ENCODE measurements at places on chromosomes 11 and 22.

DNA sequence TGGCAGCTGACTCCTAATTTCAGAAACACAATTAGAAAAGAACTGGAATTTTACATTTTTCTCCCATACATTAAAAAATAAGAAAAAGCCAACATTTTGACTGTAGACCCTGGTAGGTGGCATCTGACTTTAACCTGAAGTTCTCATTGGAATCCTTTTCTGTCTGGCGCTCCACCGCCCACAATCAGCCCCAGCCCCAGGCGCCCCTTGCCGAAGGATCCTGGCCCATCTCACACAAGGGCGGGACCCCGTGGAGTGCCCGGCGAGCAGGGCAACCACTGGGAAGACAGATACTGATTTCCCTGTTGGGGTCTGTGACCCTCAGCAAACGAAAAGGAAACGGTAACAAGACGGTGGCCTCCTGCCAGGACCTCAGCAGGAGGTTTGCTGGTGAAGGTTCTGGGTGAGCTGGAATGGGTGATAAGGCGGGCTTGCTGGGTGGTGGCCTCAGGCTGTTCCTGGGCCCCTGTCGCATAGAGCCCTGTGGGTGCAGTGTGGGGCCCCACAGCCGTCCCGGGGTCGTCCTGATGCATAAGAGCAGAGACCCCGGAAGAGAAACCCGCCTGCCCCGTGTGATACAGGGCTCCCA, 15.7 kb downstream of the TSPO start:
- no peak for DNase-seq

GRCh38 chr11:57095896-57096295, 85.9 kb upstream of the LRRC55 start:
- DNase-seq = no peak

DNA sequence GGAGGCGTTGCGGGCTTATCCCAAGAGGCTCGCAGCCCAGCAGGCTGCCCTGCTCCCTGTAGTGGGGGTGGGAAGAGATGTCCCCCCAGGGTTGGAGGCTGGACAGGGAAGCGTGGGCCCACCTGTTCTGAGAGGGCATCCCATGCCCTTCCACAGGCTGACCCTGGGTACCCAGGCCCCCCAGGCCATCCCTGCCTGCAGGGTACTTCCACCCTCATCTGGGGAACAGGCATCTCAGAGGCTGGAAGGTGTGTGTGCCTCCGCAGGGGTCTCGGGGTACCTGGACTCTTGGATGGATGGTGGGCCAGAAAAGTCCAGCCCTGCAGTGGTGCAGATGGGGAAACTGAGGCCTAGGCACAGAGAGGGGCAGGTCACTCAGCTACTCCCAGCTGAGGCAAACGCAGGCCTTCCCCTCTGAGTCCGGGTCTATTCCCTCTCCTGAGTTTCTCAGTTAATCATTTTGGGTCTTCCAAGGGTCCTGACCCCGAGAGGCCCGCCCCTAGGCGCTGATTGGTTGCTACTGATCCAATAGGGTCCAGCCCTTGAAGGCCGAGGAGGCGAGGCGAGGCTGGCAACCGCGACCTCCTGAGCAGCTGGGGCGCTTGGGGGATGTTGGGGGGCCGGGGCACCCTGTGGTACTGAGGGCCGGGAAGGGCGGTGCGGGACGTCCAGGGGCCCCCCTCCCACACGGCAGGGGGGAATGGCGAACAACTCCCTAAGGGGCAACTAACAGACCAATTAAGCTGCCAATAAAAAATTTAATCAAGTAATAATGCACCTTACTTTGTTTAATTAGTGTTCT, 23.8 kb downstream of the FLRT1 start:
- DNase-seq = no peak

- no peak for DNase-seq
These were observed 102.7 kb downstream of the COMMD9 start for GRCh38 chr11:36186340-36187175.

DNA sequence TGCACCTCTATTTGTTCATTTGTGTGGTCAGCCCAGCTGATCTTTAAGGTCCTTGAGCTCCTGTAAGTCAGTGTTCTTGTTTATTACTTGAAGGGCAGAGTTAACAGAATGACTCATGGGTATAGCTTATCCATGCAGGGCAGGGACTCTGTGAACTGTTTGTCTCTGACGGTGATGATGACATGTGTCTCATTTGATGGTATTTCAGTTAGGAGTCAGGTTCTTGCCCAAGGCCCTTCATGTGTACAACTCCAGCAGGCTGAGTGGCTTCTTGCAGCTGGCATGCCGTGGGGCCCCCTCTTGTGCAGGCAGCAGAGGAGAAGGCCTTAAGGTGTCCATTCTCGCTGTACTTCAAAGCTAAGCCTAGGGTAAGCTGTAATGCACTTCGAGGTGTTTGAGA, 165.1 kb downstream of the DBX1 start:
- no peak for DNase-seq

DNA sequence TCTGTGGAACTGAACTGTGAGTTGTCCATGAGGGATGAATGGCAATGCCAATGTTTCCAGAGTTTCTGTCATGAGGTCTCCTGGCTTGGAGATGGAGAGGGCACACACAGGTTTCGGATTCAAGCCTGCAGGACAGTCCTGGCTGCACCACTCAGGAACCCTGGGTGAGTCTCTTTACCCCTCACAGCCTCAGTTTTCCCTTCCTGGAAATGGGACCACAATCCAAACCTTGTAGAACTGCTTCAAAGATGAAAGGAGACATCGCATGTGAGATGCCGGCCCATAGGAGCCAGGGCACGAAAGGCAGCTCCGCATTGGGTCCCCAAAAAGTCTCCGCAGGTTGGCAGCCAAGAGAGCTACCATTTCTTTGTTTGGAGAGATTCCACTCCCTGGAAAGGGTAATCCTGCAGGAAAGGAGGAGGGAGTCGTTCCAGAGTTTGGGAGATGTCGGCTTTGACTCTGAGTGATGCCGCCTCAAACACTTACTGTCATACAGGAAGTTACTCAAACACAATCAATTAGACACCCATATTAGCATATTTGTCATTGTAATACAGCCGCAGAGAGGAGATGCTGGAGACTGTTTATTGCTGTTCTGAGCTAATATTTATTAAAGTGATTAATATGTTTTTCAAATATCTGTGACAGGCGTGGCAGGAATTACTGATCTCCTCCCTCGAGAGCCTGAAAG, 318.3 kb downstream of the MN1 start:
- DNase-seq = no peak

DNA sequence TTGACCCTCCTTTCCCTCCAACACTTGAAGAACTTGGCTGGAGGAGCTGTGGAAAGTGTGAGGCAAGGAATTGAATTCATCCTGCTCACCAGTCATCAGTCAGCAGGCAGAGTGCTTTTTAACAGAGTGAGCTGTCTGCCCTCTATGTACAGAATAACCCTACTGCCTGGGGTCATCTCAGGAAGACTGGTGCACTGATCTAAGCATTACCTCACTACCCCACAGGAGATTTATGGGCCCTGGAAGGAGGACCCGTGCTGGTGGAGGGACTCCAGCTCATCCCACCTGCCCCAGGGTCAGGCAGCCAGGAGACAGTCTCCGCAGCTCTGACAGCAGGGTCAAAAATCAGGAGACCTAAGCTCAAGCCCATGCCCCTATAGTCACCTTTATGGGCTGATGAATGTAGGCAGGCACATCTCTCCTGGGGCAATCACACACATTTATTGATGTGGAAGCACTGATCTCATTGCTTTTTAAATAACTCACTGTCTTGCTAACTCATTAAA, 270.8 kb upstream of the SESN3 start:
- DNase-seq = no peak

- no peak for DNase-seq
These were observed 11.2 kb upstream of the IL18BP start for GRCh38 chr11:71987521-71987920.

DNA sequence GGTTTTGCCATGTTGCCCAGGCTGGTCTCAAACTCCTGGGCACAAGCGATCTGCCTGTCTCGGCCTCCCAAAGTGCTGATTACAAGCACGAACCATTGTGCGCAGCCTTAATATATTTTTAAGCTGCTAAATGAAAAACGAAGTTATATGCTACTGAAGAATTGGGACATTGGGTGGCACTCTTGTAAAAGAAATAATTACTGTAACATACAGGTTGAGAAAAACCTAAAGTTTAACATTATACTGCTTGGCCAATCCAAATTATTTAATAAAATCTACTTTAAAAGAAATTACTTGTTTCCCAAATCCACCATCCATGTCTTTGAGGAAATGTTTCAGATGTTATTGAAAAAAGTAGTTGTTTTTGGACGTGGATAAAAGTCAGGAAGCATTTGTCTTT, 37.9 kb upstream of the ARHGAP32 start:
- no peak for DNase-seq

- DNase-seq = no peak
These were observed 4.3 kb downstream of the POLR3H start for GRCh38 chr22:41540006-41540315.

DNA sequence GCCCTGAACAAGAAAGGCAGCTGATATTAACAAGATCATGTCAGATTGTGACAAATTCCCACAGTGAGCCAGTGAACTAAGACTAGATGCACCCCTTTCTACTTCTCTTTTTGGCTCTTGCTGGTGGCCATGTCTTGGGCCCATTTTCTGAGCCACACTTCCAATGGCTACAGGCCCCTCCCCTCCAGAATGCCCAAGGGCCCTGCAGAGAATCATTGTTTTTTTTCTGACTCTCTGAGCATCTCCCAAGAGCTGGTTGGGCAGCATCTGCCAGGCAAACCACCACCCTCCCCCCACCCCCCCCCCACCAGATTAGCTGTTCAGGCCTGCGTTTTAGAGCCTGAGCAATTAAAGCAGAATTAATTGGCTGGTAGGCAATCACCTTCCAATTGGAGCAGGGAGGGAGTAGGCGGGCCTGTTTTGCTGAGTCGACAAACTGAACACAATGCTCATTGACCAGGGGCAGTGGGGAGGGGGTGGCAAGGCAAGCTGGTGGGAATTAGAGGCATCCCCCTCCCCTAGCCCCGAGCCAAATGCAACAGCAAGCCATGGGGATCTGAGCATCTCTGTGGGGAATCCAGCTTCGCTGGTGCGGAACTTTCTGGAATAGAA, 541.4 kb downstream of the MN1 start:
- DNase-seq = no peak

DNA sequence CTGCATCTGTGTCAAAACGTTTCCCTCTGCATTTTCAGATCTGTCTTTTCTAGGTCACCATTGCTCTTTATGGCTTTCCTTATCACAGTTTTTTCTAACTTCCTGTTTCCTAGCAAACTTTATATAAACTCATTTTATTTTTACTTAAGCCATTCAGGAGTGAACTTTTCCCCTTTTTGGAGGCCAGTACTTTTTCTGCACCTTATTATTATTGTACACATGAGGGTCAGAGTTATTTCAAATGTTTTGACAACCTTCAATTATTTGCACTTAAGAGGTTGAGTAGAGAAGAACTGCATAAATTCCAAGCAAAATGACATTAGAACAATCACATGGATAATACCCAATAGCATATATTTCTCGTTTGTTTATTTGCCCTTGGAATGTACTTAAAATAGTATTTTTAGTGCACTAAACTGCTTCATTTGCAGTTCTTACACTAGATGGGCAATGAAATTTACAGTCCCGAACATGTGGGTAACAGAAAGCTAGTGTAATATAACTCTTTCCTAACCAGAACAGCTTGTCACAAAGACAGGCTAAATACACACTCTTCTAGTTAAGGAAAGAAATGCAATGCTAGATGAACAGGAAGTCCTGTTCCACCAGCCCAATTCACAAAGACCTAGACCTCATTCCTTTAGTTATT, 79.5 kb downstream of the UBASH3B start:
- DNase-seq = no peak

GRCh38 chr11:10838083-10838482, 19.8 kb downstream of the ZBED5 start:
- no peak for DNase-seq

- DNase-seq = no peak
These were observed 46.1 kb upstream of the JAM3 start for GRCh38 chr11:134022748-134023147.

- DNase-seq = no peak
These were observed 2.0 kb downstream of the ANO3 start for GRCh38 chr11:26333906-26334305.

DNA sequence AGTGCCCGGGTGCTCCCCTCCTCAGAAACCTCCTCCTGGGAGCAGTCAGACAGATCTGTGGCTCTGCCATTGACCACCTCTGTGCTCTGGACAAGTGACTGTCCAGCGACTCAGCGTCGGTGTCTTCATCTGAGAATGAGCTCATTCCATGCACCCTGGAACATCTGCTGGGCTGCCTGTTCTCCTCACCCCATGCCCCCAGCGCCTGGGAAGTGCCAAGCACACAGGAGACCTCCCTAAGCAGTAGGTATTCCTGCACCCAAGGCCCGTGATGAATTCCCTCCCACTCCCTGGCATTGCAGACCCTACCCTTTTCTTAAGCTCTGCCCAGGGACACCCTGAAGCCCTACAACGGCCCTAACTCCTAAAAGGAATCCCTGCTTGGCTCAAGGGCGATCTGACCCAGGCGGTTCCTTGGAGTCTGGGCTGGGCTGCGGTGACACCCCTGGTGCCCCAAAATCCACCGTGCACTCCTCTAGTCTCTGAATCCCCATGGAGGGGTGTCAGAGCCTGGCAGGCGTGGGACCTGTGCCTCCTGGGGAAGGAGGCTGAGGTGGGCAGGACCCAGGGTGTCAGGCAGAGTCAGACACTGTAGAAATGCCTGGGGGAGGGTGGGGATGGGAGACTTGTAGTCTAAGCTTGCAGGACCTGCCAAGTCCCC, 92.0 kb downstream of the CEP164 start:
- no peak for DNase-seq

GRCh38 chr11:18078909-18079308, 27.0 kb downstream of the SAAL1 start:
- DNase-seq = no peak

- DNase-seq = no peak
These were observed 91.4 kb downstream of the RPL27A start for GRCh38 chr11:8773916-8774539.

GRCh38 chr22:17931400-17931825, 92.9 kb downstream of the MICAL3 start:
- DNase-seq = no peak

DNA sequence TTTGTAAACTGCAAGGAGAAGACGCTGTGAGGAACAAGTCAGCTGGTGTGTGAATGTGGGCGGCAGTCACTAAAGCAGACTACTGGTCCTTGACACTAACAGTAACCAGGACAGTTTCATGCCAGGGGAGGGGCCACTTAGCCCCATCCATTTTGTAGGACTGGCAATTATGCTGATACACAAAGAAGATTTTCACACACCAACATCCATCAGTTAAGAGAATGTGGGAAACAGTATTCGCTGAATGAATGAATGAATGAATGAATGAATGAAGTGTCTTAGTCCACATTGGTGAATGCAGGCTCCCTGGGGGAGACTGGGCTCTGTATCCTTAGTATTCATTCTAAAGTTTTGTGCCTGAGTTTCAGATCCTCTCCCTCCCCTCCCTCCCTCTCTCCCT, 590.4 kb downstream of the BRD1 start:
- no peak for DNase-seq

GRCh38 chr22:25748140-25748539, 6.2 kb downstream of the MYO18B start:
- DNase-seq = no peak

DNA sequence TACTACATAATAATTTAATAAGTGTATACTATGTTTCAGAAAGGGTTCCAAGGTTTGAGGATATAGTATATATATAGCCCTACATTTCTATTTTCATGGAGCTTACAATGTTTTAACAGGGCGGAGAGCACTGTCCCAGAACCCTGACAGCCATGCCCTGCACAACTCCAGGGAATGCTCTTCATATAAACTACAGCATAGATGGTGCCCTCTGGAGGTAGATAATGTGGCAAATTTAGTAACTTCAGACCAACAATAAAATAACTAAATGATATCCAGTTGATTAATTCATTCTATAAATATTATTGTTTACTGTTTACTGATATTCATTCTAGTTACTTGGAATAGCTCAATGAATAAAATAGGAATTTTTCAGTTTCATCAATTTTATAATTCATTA, 693.7 kb upstream of the CCDC179 start:
- no peak for DNase-seq

- DNase-seq = no peak
These were observed 99.5 kb downstream of the ZNF280B start for GRCh38 chr22:22408731-22409696.
